Stimulated activated CD8-positive, alpha-beta memory T cell treated with anti-CD3 and anti-CD28 coated beads, Interleukin-15, amount 100 ng/mL, for 4 hours (primary cell): ENCODE measurements at places on chromosomes 12 and 14.

- no peak for DNase-seq
These were observed 22.4 kb downstream of the ACTN1 start for GRCh38 chr14:68956724-68957123.

- DNase-seq: no peak
These were observed 26.2 kb downstream of the VSX2 start for GRCh38 chr14:74265301-74265965.

DNA sequence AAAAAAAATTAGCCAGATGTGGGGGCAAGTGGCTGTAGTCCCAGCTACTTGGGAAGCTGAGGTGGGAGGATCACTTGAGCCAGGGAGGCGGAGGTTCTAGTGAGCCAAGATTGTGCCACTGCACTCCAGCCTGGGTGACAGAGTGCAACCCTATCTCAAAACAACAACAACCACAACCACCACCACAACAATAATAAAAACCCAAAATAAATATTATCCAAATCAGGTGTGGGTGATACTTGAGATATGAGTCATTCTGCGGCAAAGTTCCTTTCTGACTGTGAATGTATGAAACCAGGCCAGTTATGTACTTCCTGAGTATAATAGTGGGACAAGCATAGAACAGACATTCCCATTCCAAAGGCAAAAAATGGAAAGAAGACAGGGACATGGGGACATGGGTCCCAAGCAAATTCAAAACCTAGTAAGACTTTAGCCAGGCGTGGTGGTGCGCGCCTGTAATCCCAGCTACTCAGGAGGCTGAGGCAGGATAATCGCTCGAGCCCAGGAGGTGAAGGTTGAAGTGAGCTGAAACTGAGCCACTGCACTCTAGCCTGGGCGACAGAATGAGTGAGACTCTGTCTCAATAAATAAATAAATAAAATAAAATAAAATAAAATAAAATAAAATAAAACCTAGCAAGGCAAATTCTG lies 9.7 kb upstream of the ERC1 start:
- DNase-seq: no peak

GRCh38 chr12:38813923-38814322 lies 91.5 kb downstream of the CPNE8 start:
- no peak for DNase-seq

GRCh38 chr12:40168001-40168400 lies 56.8 kb upstream of the LRRK2 start:
- no peak for DNase-seq

DNA sequence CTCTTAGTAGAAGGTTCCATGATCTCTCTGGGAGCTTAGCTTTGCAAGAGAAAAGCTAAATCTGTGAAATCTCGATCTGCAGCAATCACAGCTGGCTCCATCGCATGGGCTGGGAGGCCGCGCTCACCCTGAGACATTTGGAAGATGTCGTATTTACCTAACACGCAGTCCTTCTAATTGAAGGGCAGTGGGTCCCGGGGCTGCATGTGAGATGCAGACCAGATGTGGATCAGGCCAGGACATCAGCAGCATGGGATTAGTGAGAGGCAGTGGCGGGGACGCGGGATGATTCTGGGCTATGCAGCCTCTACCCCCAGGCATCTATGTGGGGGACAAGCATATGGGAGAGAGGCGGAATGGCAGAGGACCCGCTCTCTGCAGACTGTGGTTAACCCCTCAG lies 312.4 kb upstream of the RTL1 start:
- DNase-seq: no peak

GRCh38 chr12:32522331-32523221 lies 123.2 kb downstream of the FGD4 start:
- DNase-seq: no peak

GRCh38 chr14:57254884-57255283 lies 13.8 kb downstream of the EXOC5 start:
- DNase-seq: no peak

GRCh38 chr14:44783901-44784300 lies 177.8 kb downstream of the KLHL28 start:
- DNase-seq: no peak

- no peak for DNase-seq
These were observed 27.7 kb upstream of the KLRD1 start for GRCh38 chr12:10279937-10280336.

- DNase-seq: no peak
These were observed 157.3 kb upstream of the PLXNC1 start for GRCh38 chr12:93990832-93991803.

DNA sequence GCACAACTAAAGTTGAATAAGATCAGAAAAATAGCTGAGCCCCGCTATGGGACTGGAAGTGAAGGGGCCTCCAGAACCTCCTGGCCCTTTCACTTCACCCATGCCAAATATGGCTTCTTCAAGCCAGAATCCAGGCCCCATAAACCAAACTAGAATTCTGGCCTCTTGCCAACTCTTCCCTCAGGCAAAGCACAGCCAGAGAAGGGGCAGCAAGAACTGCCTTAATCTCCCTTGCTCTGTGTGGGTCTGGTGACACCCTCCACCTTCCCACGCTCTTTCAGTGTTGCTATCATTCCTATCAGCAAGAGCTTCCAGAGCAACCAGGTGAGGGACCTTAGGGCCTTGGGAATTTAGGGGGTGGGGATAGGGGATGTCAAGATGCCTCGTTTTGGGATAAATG lies 3.1 kb upstream of the PNMA1 start:
- no peak for DNase-seq

GRCh38 chr14:48974994-48975393 lies 611.2 kb downstream of the RPS29 start:
- DNase-seq: no peak

GRCh38 chr12:109343677-109344076 lies 4.0 kb upstream of the MYO1H start:
- no peak for DNase-seq

- no peak for DNase-seq
These were observed 439.9 kb upstream of the RGS6 start for GRCh38 chr14:71492346-71492745.

GRCh38 chr14:27006570-27006969 lies 408.7 kb upstream of the NOVA1 start:
- DNase-seq: no peak

DNA sequence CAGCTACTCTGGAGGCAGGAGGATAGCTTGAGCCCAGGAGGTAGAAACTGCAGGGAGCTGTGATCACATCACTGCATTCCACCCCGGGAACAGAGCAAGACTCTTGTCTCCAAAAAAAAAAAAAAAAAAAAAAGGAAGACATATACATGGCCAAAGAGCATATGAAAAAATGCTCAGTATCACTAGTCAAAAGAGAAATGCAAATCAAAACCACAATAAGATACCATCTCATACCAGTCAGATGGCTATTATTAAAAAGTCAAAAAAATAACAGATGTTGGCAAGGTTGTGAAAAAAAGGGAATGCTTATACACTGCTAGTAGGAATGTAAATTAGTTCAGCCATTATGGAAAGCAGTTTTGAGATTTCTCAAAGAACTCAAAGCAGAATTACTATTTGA lies 174.8 kb upstream of the ATF7IP start:
- no peak for DNase-seq

GRCh38 chr12:114917307-114917706 lies 233.3 kb upstream of the TBX3 start:
- DNase-seq: no peak

DNA sequence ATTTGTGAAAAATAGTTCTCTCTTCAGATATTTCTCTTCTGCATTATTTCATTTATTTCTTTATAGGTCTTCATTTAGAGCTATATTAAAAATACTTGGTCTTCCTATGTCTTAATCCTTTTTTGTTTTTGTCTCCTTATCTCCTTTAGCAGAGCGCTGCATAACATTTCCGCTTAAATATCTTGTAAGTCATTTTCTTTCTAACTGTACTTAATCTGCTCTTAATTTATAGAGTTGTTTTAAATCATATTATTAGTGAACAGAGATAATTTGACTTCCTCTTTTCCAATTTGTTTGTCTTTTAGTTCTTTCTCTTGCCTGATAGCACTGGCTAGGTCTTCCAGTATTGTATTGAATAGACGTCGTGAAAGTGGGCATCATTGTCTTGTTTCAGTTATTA lies 18.0 kb downstream of the LUM start:
- DNase-seq: no peak

DNA sequence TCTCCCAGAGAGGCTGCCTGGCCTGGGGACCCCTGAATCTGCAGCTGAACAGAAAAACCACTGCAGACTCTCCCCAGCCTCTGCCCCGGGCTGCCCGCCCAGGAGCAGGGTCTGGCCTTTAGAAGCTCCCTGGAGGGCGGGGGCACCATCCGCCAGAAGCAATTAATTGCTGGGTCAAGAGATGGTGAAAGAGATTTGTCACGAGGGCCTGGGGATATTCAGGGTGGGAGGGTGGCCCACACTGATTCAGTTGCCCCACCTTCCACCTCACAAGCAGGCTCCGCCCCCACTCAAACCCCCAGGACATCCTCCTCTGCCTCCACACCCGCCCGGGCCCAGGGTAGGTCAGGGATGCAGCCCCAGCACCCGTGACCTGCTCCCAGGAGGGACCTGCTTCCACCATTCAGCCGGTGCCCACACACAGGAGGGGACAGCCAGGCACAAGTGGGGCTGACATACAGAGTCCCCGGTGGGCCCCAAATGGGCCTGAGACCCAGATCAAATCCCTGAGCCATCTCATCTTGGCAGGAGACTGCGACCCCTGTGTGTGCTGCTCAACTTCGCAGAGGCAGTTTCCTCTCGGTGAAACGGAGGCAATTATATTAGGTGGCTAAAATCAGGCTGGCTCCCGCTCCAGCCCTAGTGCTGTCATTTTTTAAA lies 23.0 kb downstream of the NCOR2 start:
- no peak for DNase-seq

GRCh38 chr14:96582995-96583394 lies 80.8 kb downstream of the PAPOLA start:
- no peak for DNase-seq

DNA sequence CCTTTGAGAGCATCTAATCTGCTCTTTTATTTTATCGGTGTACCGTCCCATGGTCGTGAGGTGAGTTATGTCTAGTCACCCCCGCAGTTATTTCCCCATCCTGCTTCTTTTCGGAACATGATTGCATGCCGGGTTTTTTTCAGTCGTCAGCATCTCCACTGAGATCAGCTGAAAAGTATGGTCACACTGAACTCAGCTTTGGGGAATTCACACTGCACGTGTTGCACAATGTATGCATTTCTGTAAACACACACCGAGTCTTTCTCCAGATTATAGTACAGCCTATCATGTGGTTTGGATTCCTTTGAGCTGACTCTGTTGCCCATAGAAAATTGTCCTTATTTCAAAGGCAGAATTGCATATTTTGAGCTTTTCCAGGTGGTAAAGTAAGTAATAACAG lies 24.6 kb downstream of the PLXNC1 start:
- DNase-seq: no peak

DNA sequence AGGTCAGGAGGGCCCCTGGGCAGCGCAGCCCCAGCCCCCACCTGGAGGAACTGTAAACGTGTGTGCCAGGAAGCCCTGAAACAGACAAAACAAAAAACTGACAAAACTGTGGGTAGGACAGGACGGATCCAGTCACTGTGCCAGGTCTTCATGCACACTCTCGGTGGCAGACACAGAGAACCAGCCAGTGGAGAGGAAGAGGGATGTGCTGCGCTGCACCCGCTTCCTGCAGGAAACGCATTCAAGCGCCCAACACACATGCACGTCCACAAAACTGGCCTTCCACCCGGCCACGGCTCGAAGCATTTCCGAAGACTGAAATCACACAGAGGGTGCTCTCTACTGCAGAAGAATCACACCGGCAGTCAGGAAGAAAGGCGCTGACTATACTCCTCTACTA lies 16.9 kb downstream of the BRF1 start:
- no peak for DNase-seq

- DNase-seq: no peak
These were observed 52.9 kb downstream of the EGLN3 start for GRCh38 chr14:33897878-33898535.

GRCh38 chr14:60656686-60657455 lies 7.6 kb upstream of the SIX1 start:
- DNase-seq: no peak

DNA sequence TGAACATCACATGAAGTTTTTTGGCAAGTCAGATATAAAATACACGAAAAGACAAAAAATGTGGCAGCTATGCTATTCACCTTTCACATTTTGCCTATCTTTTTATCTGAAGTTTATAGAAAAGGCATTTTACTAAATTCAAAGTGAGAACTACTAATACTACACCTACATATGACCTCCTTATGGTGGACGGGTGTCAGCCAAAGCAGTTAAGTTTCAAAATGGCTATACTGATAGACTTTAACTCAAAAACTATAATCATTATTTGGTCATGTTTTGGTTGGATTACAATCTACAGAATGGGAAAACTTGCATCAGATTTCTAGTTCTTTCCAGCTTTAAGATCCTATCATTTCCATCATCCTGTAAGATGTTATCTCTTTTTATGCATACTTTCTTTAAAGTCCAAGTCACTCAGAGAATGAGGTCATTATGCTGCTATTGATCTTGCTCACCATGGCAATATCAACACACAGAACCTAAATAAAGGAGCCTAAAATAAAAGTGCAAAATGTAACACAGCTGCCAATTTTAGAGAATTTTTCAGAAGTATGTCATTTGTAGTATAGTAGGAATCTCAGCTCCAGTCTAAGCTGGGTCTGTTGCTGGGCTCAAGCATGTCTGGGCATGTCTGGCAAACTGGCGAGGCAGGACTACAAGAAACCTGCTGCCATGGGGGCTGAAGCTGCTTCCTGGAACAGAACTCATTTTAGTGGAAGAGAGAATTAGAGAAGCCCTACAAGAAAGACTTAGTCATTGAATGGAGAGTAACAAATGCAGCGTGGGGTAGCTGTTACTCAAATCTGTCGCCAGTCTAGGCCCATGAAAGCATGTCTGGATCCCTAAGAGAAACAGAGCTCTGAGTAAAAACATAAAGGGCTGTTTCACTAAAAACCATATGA lies 7.6 kb upstream of the AEBP2 start:
- no peak for DNase-seq

DNA sequence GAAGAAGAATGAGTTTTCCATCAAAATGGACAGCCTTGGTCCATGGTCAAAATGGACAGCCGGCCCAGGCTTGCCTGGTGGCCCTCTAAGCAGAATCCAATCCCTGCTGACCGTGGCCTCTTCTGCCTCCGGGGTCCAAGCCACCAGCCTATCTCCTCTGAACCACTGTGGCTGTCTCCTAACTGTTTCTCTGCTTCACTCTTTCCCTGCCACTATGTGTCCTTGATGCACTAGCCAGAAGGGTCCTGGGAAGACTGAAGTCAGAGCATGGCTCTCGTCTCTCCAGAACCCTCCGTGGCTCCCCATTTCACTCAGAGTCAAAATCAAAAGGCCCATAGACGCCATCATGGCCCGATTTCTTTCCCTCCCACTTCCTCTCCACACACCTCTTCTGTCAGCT lies 8.5 kb upstream of the FZD10 start:
- no peak for DNase-seq
